Immature natural killer cell (primary cell): ENCODE measurements at places on chromosomes 6 and 20.

DNA sequence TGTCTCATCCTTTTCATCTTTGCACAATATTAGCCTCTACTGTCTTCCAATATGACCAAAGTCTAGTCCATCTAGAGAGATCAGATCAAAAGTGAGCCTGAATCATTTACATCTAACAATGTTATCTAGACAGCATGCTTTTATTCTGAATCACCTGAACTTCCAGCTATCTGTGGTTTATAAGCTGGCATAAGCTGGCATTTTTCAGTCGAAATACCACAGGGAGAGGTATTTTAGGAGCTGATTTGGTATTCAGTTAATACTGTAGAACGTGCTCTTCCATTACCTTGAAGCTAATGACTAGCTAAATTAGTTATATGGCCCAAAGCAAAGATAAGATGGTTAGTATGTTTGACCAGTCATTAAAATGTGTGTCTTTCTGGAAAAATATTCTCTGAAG, 188.3 kb upstream of the AGPAT4 start:
- no peak for DNase-seq

- DNase-seq, result no peak
These were observed 51.0 kb upstream of the SUPT3H start for GRCh38 chr6:45428727-45429126.

GRCh38 chr20:3871550-3872265, 17.5 kb upstream of the PANK2 start:
- DNase-seq, result no peak

- no peak for DNase-seq
These were observed 7.2 kb downstream of the GTF3C6 start for GRCh38 chr6:110965629-110966229.

DNA sequence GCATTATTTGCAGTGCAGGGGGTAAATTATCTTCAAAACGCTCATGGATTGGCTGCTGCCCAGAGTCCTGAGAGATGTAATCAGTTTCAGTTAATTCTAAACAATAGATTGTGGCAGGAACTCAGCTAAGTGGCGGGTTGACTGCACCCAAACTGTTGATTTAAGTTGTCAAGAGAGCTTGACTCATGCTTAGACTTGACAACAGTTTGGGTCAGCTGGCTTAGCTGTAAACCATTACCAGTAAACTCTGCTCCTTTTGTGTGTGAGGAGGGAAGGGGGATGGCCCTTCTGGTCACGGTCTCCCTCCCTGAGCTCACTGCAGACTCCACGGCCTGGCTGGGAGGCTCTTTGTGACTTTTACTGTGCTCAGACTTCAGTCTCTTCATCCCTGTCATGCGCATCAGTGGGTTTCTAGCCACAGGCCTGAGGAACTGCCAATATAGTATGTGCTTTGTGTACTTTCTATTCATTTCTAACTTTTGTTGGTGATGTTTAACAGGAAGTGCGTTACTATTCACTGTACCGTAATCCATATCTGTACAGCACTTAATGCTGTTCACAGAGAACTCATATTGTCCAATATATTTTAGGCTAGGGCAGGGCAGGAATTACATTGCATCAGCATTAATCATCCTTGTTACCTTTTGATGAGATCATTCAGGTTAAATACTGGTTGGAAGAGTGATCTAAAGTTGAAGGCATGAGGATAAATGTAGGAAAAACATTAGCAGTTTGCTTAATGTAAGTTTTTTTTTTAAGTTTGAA, 488.3 kb downstream of the CDKAL1 start:
- DNase-seq, result no peak

DNA sequence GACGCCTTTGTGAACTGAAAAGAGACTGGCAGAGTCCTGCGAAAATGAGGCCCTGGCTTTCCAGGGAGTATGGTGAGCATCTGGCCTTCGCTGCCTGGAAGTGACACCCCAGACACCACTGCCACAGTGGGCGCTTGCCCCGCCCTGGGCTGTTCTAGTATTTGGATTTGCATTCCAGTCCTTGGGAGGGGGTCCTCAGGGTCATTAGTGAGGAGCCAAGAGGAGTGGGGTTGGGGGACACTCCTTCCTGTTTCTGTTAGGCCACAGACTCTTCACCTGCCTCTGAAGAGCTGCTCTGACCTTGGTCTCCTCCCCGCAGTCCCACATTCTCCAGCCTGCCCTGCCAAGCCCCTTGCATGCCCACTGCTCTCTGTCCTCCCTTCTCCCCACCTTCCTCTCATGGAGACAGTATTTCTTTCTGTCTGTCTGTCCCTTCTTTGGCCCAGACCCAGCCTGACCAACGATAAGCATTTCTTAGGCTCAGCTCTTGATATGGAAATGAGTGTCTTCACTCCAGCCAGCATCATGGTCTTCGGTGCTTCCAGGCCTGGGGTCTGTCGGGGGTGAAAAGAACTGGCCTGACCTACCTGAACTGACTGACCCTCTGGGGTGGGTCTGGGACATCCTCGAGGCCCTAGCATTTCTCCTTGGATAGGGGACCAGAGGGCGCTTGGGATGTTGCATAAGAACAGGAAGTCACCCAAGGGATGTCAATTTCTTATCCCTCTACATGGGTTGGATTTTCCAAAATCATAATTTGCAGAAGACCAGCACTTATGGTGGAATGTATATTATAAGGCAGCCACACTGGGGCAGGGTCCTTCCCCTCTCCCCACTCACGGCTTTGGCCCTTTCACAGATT, 19.4 kb downstream of the SLC9A8 start:
- DNase-seq, result no peak

DNA sequence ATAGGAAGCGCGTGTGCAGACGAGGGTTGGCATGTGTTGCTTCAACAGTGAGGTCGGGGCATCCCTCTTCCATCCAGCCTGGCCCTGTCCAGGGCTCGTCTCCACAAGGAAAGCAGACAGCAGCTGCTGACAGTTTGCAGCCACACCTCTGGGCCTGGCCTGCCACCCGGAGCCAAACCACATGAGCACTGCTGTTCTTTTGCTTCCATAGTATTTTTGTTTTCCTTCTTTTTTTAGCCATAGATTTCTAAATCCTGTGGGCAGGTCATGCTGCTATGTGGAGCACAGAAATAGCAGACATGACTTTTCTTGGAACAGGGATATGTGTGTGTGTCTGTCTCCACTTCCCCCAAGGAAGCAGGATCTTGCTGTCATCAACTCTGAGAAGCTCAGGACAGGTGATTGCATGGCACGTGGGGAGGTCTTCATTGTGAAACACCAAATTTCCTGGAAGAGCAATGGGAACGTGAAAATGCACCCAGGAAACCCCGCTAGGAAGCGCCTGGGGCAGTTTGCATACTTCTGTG, 167.4 kb downstream of the DTNBP1 start:
- no peak for DNase-seq

DNA sequence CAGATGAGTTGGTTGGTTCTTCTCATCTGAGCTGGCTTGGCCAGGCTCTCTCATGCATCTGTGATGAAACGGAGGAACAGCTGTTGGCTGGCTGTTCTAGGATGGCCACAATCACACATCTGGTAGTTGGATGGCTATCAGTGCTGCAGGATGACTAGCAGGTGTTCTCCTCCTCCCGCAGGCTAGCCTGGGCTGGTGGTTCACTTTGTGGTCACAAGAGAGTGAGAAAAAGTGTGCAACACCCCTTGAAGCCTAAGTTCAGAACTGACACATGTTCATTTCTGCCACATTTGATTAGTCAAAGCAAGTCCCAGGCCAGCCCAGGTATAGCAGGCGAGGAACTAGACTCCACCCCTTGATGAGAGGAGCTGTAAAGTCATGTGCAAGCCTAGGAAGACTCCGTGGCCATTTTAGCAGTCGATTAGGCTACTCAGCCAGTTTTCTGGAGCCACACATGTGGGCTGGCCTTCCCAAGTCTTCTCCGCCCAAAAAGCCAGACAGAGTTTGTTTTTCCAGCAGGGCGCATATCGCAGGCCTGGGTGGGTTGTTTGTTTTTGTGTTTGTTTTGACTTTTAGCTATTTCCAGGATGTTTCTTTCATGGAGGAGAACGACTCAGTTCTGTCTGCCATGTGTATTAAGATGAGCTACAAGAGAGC, 120.8 kb downstream of the ISM1 start:
- DNase-seq, result no peak

DNA sequence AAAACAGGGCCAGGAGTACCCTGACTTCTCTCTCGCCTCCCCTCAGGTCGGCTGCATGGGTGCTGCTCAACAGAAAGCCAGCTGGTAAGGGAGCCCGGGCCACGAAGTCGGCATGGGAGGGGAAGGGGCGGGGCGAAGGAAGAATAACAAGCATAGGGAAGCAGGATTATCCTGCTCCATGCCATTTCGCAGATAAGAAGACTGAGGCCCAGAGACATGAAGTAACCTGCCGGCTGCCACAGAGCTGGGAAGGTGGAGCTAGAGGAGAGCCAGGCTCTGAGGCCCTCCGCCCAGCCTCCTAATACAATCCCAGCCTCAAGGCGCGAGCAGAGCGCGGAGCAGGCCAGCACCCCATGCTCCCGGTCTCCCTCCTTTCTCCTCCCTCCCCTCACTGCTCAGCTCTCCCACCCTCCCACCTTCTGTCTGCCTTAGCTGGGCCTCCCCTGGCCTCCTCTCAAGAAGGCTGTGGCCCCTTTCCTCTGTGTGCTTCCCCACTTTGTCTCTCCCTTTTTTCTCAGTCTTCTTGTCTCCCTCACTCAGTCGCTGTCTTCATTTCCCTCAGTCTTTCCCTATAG, 13.2 kb upstream of the HMGA1 start:
- no peak for DNase-seq

DNA sequence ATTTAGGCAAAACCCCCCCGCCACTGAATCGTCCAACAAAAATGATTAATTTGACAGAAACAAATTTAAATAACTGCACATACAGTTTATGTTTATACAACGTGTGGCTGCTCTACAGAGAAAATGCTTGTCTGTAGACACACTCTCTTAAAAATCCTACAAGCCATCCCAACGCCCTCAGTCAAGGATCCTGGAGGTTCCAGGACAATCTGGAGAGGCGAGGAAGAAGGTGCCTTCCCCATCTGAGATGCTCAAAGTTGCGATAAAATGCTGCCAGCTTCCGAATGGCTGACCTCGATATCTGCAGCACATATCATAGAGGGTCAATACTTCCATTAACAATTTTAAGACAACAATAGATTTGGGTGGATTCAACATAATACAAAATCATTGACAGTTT, 25.3 kb downstream of the ZNF217 start:
- no peak for DNase-seq

DNA sequence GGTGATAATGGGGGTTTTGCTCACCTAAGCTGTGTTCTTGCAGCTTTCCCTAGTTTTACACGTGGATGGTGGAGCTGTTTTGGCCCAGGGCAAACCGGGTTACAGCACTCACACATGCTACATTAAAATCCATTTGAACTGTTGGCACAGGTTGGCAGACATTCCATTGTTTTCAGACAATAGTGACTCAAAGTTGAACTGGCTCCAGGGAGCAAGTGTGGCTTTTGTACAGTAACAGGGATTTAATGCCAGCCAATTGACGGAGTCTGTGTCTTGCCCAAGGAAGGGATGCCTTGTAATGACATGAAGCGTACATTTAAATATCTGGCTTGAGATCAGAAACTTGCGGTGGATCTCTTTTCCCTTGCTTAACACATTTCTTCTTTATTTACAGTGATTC, 183.1 kb downstream of the DTNBP1 start:
- no peak for DNase-seq

DNA sequence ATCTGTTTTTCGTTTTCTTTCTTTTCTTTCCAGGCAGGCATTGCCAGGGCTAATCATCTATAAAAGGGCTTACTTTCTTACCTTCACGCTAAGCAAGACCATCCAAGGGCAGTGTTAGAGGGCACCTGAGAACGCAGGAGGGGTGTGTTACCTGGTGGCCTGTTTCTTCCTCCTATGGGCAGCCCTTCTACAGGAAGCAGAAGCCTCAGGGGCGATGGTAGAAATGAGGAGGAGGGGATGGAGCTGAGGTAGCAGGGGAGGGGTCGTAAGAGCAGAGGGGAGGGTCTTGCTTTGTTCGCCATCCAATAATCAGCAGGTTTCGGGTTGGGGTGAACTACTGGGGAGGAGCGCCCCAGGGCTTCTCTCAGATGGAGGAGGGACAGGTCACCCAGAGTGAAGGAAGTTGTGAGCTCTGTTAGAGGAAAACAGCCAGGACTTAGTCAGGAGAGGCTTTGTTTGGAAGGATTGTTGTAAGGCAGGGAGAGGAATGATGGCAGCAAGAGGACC, 1.5 kb upstream of the CCR6 start:
- no peak for DNase-seq

DNA sequence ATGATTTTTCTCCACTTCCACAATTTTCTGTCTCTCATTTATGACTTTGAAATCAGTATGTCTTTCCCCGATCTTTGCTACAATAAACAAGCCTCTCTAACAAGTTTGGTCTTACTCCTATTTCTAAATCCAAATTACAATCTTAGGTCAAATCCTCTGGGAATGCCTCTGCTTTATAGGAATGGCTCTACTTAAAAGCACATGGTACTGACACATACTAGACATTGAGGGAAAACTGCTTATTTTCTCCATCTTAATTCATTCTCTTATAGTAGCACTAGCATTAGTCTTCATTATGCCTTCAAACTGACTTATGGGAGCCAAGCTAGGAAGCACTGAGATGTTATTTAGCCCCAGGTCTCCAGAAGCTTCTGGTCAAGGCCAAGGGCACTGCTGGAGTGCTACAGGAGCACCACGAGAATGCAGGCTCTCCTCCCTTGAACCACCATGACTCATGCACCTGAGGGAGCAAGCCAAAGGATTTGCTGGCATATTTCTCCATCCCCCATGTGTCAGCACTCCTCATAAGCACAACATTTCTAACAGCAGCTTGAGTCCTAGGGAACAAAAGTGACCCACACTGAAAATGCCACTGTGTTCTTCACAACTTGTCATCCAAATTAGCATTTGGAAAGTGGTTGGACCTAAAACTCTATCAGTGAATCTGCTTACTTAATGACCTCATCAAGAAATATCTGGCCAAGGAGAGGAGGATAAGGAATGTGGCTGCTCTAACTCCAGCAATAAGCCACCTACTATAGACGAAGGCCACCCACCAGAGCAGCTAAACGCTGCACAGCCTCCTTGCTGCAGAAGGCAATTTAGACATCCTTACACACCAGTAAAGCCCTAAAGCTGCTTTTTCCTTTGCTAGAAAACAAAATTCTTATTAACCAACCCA, 156.8 kb upstream of the KCNQ5 start:
- no peak for DNase-seq

GRCh38 chr6:43827898-43828297, 57.9 kb downstream of the VEGFA start:
- DNase-seq, result no peak

- no peak for DNase-seq
These were observed 37.5 kb downstream of the SOD2 start for GRCh38 chr6:159655409-159655988.

DNA sequence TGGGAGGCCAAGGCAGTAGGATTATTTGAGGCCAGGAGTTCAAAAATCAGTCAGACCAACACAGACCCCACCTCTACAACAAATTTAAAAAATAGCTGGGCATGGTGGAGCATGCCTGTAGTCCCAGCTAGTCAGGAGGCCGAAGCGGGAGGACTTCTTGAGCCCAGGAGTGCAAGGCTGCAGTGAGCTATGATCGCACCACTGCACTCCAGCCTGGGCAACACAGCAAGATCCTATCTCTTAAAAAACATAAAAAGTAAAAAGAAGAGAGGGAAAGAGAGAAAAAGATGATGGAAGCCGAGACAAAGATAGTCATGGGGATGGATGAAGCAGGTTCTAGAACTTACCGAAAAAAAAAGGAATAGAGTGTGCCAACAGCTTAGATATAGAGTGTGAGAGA, 25.8 kb upstream of the RPP40 start:
- DNase-seq, result no peak
